ENCODE measurements at places on chromosomes 4 and X. TPM values are rescaled to one million over a fixed set of nuclear protein-coding genes. Genes with fewer than 3 reads are reported as not detected.

ERCC6L gene
- 1.2 TPM for total RNA-seq

CACNA1F gene
- total RNA-seq, result 0.47 TPM

BEX1 gene
- total RNA-seq, result 140 TPM

FHIP1A gene
- 2.4 TPM for total RNA-seq

ASB9 gene
- total RNA-seq, result not detected

STPG2 gene
- 0.66 TPM for total RNA-seq

CFI gene
- total RNA-seq, result not detected

APOOL gene
- total RNA-seq, result 21.6 TPM

MAGEB4 gene
- total RNA-seq, result not detected

NIPAL1 gene
- total RNA-seq, result 0.83 TPM

FSTL5 gene
- 9.2 TPM for total RNA-seq

SOWAHD gene
- not detected for total RNA-seq

GRCh38 chr4:1792832-1793495 lies at the start of gene FGFR3:
Gene FGFR3, plus strand, starts transcription at chr4:1793293. Its CDS starts 642 bp downstream, at chr4:1793935.
- no peak within 1 kb of the TSS for H3K4me3 ChIP-seq
- no peak within 1 kb of the TSS for H3K27ac ChIP-seq
- no peaks in the 10 kb centered on the region for H3K36me3 ChIP-seq
- no peaks in the 10 kb centered on the region for H3K4me1 ChIP-seq
- H3K27me3 ChIP-seq, result peaks cover 14% of the 10 kb centered on the region

DNA sequence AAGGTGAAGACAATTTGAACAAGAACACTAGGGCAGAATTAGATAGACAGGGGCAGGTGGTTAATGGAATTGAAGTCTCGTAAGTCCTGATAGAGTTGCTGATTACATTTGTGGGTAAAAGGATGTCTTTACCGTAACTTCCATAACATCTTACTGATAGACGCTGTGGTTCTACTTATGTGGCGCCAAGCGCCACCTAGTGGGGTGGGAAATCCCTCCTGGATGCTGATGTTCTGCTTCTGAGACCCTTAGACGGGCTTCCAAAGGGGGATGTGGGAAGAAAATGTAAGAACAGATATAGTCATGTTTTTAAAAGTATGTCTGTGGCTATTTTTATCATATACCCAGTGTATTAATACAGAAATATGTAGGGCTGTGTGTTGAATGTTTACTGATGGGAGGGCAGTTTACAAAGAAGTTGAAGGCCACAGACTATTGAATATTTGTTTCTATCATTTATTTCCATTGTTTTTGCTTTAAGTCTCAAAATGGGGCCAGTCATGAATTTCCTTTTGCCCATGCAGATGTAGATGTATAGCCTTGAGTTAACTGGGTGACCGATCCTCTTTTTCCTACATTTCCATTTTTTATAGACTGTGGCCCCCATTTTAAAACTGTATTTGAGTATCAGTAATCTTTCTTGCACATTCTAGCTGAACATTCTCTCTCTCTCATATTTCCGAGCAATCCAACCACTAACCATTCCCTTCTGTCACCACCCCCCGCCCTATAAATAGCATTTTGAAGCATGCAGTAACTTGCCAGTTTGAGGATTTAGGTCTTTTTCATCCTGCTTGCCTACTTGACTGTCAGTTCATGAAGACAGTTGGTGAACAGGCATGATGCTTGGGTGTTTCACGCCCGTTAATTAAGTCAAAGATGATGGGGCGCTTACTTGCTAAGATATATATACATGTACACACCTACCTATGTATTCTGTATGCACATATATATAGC lies 12.1 kb upstream of the TLR8 start:
- H3K4me1 ChIP-seq, result no peaks in the 10 kb centered on the region
- H3K27me3 ChIP-seq, result no peaks in the 10 kb centered on the region
- no peak overlapping the region for H3K27ac ChIP-seq
- H3K36me3 ChIP-seq, result no peaks in the 10 kb centered on the region

DNA sequence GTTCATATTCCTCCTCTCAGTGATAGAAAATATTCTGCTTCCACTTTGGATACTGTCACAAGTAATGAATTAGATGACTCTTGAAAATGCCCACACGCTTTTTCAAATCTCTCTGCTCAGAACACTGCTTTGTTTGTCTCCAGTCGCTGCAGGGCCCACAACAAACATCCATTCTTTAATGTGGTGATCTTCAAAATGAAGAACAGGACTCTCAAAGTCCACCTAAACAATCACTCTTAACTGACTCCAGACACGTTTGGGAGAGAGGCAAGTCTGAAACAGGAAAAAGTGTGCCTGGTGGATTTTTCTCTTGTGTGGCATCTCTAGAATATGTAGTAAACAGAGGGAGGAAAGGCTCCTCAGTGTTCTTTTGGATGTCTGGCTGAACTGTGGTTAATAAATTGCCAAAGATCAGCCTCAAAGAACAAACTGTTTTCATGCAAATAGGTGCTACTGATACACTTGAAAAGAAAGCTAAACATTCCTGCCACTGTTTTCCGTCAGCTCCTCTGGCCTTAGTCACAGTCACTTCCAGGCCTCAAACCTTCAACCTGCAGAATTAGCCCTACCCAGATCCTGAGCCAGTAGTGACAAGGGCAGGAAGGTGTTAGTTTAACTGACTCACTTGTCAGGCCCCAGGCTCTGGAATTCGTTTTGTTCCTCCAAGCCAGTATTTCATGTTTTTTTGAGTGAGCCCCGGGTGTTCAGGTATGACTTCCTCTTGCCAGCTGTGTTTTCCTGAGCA lies 259.6 kb upstream of the GPC4 start:
- H3K4me3 ChIP-seq, result no peak overlapping the region
- H3K36me3 ChIP-seq, result no peaks in the 10 kb centered on the region
- H3K27ac ChIP-seq, result no peak overlapping the region
- no peaks in the 10 kb centered on the region for H3K27me3 ChIP-seq

DNA sequence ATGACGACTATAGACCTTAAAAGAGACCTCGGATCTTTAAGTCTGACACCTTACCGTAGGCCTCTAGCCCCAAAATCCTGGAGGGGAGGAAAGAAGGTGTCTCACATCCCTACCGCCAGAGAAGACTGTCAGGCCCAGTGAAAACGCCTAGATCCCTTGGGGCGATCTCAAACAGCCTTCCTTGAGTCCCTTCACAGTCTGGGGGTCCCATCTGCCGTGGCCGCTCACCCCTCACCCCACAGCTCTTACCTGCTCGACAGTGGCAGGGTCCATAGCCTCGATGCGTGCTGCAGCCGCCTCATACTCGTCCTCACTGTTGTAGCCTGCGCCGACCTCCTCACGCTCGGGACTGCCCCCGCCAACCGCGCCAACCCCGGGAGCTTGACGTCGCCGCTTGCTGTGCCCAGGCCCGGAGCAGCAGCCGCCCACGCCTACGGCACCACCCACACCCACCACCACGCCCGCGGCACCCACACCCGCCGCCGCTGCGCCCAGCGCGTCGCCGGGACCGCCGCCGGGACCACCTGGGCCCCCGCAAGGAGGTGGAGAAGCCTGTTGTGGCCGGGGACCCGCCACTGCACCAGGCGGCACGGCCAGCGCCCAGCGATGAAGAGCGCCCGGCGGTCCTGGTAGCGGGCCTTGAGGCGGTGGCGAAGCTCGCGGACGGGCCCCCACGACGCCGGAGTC lies 536 bp downstream of the OTUD5 start:
- peaks cover 8% of the 10 kb centered on the region for H3K27me3 ChIP-seq
- peak; percentile 20 for DNase-seq
- peak overlapping the region; percentile 86 for H3K4me3 ChIP-seq
- no peaks in the 10 kb centered on the region for H3K36me3 ChIP-seq
- peaks cover 7% of the 10 kb centered on the region for H3K4me1 ChIP-seq

GRCh38 chrX:154729439-154729838 lies 21.4 kb downstream of the GAB3 start:
- H3K27ac ChIP-seq, result no peak overlapping the region
- H3K4me1 ChIP-seq, result no peaks in the 10 kb centered on the region
- no peaks in the 10 kb centered on the region for H3K36me3 ChIP-seq
- H3K4me3 ChIP-seq, result no peak overlapping the region
- no peaks in the 10 kb centered on the region for H3K27me3 ChIP-seq

DNA sequence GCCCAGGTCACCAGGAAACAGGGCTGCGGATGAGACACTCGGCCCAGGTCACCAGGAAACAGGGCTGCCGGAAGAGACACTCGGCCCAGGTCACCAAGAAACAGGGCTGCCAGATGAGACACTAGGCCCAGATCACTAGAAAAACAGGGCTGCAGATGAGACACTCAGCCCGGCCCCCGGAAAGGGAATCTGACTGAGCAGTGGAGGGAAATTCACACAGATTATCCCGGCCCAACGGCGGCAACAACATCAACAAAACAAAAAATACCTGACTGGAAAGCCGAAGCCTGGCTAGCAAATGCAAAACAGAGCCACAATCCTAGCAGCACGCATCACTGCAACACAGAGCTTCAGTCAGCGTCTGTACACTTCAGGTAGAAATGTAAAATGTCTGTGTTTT lies 20.7 kb downstream of the AFAP1 start:
- peaks cover 8% of the 10 kb centered on the region for H3K27me3 ChIP-seq
- peak overlapping the region; percentile 84 for H3K4me3 ChIP-seq
- DNase-seq, result no peak
- no peaks in the 10 kb centered on the region for H3K36me3 ChIP-seq
- peaks cover 62% of the 10 kb centered on the region for H3K4me1 ChIP-seq

GRCh38 chr4:181119186-181119585 lies 1124.0 kb upstream of the TENM3 start:
- peaks cover 11% of the 10 kb centered on the region for H3K4me1 ChIP-seq
- H3K36me3 ChIP-seq, result no peaks in the 10 kb centered on the region
- no peak overlapping the region for H3K27ac ChIP-seq
- no peaks in the 10 kb centered on the region for H3K27me3 ChIP-seq
- no peak overlapping the region for H3K4me3 ChIP-seq

DNA sequence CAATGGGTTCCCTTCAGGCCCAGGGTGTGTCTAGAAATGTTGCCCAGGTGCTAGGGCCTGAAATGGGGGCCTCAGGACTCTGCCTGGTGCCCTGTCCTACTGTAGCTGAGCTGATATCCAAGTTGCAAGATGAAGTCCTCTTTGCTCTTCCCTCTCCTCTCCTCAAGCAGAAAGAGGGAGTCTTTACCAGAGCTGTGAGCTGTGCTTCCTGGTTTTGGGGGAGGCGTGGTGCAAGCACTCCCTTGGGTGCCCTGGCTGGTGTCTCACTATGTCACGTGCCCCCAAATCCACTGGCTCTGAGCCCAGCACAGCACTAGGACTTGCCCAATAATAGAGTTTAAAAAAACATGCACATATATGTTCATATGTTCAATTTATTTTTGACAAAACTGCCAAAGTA lies 29.3 kb upstream of the CT47A1 start:
- no peaks in the 10 kb centered on the region for H3K4me1 ChIP-seq
- H3K36me3 ChIP-seq, result no peaks in the 10 kb centered on the region
- no peak overlapping the region for H3K4me3 ChIP-seq
- DNase-seq, result no peak

DNA sequence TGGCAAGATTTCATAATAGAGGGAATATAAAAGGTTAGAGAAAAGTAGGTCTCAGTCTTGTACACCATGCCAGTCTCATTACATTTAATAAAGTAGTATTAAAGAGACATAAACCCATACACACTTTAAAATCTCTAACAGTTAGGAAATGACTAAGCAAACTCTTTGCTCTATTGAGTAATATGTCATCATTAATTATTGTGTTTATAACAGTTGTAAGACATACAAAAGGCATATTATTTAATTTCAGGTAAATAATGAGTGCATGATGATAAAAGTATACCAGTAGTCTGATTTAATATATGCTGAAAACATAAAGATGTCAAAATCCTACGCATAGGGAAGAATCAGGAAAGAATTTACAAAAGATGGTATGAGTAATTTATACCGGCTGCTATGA lies 31.0 kb upstream of the FGG start:
- no peak for DNase-seq
- H3K4me1 ChIP-seq, result no peaks in the 10 kb centered on the region
- H3K36me3 ChIP-seq, result no peaks in the 10 kb centered on the region
- H3K4me3 ChIP-seq, result no peak overlapping the region
- H3K27me3 ChIP-seq, result no peaks in the 10 kb centered on the region

DNA sequence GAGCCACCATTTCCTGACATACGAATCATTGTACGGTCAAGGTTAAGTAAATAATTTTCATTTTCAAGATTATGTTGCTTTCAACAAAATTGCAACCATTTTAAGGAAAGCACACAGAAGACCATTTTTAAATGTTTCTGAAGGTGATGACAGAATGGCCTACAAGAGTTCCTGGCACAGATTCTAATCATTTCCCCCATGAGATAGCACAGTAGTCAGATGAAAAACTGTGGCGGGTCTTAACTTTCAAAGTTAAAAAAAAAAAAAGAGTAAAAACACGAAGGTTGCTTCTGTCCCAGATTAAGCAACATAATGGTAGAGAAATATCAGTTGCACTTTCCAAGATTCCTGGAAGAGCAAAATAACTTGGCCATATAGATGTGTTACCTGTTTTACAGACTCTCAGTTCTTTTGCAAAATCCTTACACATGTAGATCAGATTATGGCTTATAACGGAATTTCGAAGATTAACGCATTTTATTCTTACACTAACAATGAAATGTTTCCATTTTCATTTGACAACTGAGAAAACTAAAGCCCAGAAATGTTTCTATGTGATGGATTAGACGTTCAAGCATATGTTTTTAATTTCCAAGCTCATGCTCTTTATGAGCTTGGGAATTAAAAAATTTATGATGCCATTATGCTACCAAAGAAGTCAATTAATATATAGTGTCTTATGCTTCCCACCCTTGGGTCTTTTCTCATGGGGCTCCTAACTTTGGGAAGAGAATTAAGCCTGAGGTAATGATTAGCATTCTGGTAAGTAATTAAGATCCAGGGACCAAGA lies 335.1 kb upstream of the CLNK start:
- no peaks in the 10 kb centered on the region for H3K4me1 ChIP-seq
- H3K27me3 ChIP-seq, result peaks cover 2% of the 10 kb centered on the region
- H3K4me3 ChIP-seq, result no peak overlapping the region
- no peaks in the 10 kb centered on the region for H3K36me3 ChIP-seq
- DNase-seq, result no peak

DNA sequence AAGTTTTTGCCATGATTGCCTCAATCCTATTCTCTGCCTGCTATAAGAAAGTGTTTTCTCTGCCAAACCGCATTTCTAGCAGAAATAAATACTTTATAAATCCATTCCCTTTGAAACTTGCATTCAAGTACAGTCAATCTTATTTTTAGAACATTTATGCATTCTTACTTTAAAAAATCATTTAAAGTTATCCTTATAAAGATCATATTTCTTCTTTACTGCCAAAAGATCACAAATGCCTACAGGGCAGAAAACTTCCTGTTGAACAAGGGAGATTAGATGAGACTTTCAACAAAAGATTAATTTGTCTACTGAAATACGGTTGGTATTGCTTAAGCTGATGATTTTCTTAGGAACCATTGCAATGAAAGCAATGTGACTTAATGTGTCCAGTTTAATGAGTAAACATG lies 207.2 kb upstream of the SLIT2 start:
- H3K4me1 ChIP-seq, result peaks cover 9% of the 10 kb centered on the region
- no peak for DNase-seq
- no peak overlapping the region for H3K4me3 ChIP-seq

- H3K4me1 ChIP-seq, result peaks cover 2% of the 10 kb centered on the region
- no peaks in the 10 kb centered on the region for H3K36me3 ChIP-seq
- peak overlapping the region; percentile 22 for H3K27ac ChIP-seq
These were observed 73.0 kb downstream of the LUZP4 start for GRCh38 chrX:115362334-115363095.

DNA sequence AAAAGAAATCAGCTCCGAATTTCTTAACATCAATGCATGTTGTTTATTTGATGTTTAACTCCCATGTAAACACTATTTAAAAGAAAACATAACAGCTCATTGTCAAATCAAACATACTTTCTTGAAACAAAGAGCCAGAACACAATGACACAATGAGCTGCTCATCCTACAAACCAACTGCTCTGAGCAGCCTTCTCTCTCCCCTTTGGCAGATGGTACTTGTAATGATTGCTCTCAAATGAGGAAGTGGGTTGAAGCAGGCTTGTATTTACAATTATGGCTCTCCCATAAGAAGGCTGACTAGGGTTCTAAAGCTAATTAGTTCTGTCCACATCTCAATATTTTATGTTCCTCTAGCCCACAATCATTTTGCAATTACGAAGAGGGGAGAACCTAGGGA lies 637.8 kb upstream of the ADGRL3 start:
- H3K27ac ChIP-seq, result peak overlapping the region; percentile 99
- peak overlapping the region; percentile 53 for H3K4me3 ChIP-seq
- peaks cover 19% of the 10 kb centered on the region for H3K4me1 ChIP-seq
- H3K36me3 ChIP-seq, result no peaks in the 10 kb centered on the region

Measured in glutamatergic neuron (in vitro differentiated cells).